ENCODE measurements at places on chromosomes 6 and 20. TPM values are rescaled to one million over a fixed set of nuclear protein-coding genes. Genes with fewer than 3 reads are reported as not detected.

The PLG gene
- not detected for total RNA-seq

The KIF25 gene
- 3.6 TPM for total RNA-seq

The FGD2 gene
- total RNA-seq: 17.3 TPM

The DLL1 gene
- total RNA-seq: 15.9 TPM

The TBXT gene
- total RNA-seq: not detected

The TMX4 gene
- total RNA-seq: 93.8 TPM

The BPIFA1 gene
- total RNA-seq: not detected

The CDK5RAP1 gene
- 39.5 TPM for total RNA-seq

The SEC23B gene
- total RNA-seq: 54.0 TPM

The PNPLA1 gene
- total RNA-seq: 0.51 TPM

The LINC00237 gene
- 2.1 TPM for total RNA-seq

The CRISP3 gene
- not detected for total RNA-seq

The SASH1 gene
- 97.1 TPM for total RNA-seq

The ZBTB22 gene
- 31.3 TPM for total RNA-seq

The ARMC2 gene
- total RNA-seq: 57.2 TPM

The MYLK4 gene
- 1.7 TPM for total RNA-seq

The VGLL2 gene
- not detected for total RNA-seq

The STMND1 gene
- not detected for total RNA-seq

The SOX18 gene
- 6.4 TPM for total RNA-seq

The CAGE1 gene
- not detected for total RNA-seq

The STMN3 gene
- 287 TPM for total RNA-seq

The BEND6 gene
- total RNA-seq: 68.1 TPM

The GPANK1 gene
- 16.8 TPM for total RNA-seq

The ABHD16B gene
- not detected for total RNA-seq

The SEMG1 gene
- total RNA-seq: not detected

The GTSF1L gene
- total RNA-seq: not detected

The SCUBE3 gene
- 0.23 TPM for total RNA-seq

The SRSF12 gene
- total RNA-seq: 14.4 TPM

The ECT2L gene
- total RNA-seq: 0.28 TPM

The PLCB4 gene
- total RNA-seq: 21.8 TPM

The CLVS2 gene
- total RNA-seq: 46.4 TPM

The MCHR2 gene
- total RNA-seq: 7.0 TPM

The SLC35D3 gene
- total RNA-seq: not detected

The PROKR2 gene
- total RNA-seq: 5.1 TPM

The ADGRG6 gene
- total RNA-seq: 1.4 TPM

The CLIC1 gene
- total RNA-seq: 40.1 TPM

The SIRPD gene
- not detected for total RNA-seq

The GSTA2 gene
- total RNA-seq: not detected

The ADTRP gene
- 12.5 TPM for total RNA-seq

The TSHZ2 gene
- total RNA-seq: 15.1 TPM

The RUNX2 gene
- total RNA-seq: 5.8 TPM

The TREML2 gene
- 0.97 TPM for total RNA-seq

The DNMT3B gene
- 1.3 TPM for total RNA-seq

The OR12D3 gene
- total RNA-seq: not detected

The GNMT gene
- 3.6 TPM for total RNA-seq

The VNN1 gene
- total RNA-seq: 0.23 TPM

The LGSN gene
- total RNA-seq: not detected

The TP53INP2 gene
- total RNA-seq: 127 TPM

The SLC16A10 gene
- 10.3 TPM for total RNA-seq

The LRFN2 gene
- total RNA-seq: 23.9 TPM

The MYLK2 gene
- 0.52 TPM for total RNA-seq

The TNNC2 gene
- total RNA-seq: 2.1 TPM

The PHF1 gene
- 118 TPM for total RNA-seq

The STK35 gene
- total RNA-seq: 29.5 TPM

The TAGAP gene
- 2.4 TPM for total RNA-seq

Data from dorsolateral prefrontal cortex (tissue), 122 donors.